Osteoblast (primary cell): ENCODE measurements at places on chromosomes 16 and 17. TPM values are rescaled to one million over a fixed set of nuclear protein-coding genes. Genes with fewer than 3 reads are reported as not detected.

DNA sequence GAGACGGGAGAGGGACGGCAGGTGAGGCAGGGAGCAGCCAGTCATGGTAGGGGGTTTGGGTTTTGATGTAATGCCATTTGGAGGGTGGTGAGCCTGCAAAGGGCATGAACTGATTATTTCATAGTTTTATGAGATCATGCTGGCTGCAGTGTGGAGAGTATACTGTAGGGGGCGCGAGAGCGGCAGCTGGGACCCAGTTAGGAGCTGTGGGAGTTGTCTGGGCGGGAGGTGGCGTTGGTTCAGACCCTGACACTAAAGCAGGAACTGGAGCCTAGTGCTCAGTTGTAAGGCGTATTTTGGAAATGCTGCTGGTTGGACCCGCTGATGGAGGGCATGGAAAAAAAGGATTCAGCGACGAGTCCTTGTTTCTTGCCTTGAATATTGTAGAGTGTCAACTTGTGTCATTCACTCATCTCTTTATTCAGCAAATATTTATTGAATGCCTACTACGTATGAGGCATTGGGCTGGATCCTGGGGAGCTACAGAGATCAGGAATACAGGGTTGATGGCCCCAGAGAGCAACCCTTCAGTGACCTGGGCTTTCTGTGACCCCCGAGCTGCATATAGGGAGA lies 23.7 kb upstream of the KDM8 start:
- no peaks in the 10 kb centered on the region for H3K36me3 ChIP-seq
- H3K4me3 ChIP-seq = no peak overlapping the region
- H3K27ac ChIP-seq = no peak overlapping the region
- peaks cover 7% of the 10 kb centered on the region for H3K27me3 ChIP-seq
- peak; percentile 90 for DNase-seq
- H3K4me1 ChIP-seq = peaks cover 11% of the 10 kb centered on the region

DNA sequence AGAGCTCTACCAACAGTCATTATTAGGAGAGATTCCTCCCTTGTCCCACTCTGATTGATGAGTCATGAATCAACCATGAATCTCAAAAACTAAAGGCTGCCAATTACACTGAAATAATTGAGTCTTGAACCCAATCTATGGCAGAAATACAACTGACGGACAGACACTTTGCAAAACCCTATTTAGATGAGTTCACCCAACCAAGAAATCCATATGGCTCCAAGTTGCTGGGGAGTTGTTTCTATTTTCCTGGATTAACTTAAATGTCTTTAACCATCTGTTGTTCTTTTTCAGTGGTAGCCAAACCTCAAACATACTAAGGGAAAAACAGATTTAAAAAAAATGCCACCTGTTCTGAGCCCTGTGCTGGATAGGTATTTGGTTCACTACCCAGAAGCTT lies 151.0 kb downstream of the SHISA9 start:
- H3K27ac ChIP-seq = no peak overlapping the region
- DNase-seq = no peak
- no peaks in the 10 kb centered on the region for H3K36me3 ChIP-seq
- H3K27me3 ChIP-seq = no peaks in the 10 kb centered on the region
- H3K4me1 ChIP-seq = no peaks in the 10 kb centered on the region

DNA sequence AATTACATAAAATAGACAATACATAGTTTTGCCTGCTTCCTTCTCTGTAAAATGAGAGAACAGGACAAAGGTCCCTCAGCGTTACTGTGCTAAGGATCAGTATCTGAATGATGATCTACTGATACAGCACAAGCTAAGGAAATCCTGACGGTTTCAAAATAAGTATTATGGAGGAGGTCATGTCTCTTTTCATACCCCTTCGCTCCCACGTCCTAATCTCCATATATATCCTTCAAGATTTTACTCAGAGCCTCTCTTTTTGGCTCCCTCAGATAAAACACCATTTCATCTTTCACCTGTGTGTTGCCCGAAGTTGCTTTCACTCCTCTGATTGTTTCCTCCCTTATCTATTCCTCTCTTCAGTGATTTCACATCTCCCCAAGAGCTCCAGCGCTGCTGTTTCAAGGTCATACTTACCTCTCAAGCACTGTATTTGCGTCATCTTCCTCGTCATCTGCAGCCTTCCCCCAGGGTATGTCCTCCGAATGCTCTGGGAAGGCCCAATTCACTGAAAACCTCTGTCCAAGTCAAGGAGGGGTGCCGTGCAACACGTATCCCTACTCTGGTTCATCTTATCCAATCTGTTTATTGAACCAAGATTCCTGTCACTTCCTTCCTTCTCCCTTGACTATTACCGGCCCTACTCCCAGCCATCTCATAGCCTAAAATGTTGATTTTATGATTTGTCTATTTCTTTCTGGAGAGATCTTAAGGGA lies 1.2 kb upstream of the BLTP2 start:
- H3K4me1 ChIP-seq = peaks cover 24% of the 10 kb centered on the region
- H3K27me3 ChIP-seq = no peaks in the 10 kb centered on the region
- peak overlapping the region; percentile 81 for H3K27ac ChIP-seq

The OTOA gene
- total RNA-seq = under 0.01 TPM in 2 replicates

The C16orf46 gene
- 0.59 and 2.2 TPM in 2 replicates for total RNA-seq
